ENCODE measurements at places on chromosomes 2 and 18. TPM values are rescaled to one million over a fixed set of nuclear protein-coding genes. Genes with fewer than 3 reads are reported as not detected.

Gene ITGA4
- 2.0 TPM for total RNA-seq

Gene MOGAT1
- not detected for total RNA-seq

Gene POTEI
- total RNA-seq, result not detected

Gene KYNU
- total RNA-seq, result 361 TPM
